ENCODE measurements at places on chromosomes 12 and 14.

DNA sequence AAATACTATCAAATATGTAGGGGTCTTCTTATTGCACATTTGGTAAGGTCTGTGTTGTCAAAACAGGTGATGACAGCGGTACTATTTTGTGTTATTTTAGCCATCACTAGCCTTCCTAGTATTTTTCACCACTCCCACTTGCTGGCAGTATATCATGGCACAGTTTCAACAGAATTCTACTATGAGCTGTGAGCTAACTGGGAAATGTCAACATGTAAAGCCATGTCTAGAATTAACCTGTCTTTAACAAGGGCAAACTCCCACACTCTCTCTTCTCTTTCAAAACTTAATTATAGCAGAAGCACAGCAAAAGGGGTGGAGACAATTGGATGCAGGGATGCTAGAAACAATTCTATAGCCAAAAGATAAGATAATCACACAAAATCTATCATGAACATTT is 253.4 kb downstream of the PAX9 start:
- H3K36me3 ChIP-seq, result no peaks in the 10 kb centered on the region
- H3K27ac ChIP-seq, result no peak overlapping the region
- H3K27me3 ChIP-seq, result no peaks in the 10 kb centered on the region
- H3K4me1 ChIP-seq, result peaks cover 10% of the 10 kb centered on the region
- H3K4me3 ChIP-seq, result no peak overlapping the region

GRCh38 chr12:31815096-31815495 is 86.3 kb upstream of the AMN1 start:
- no peaks in the 10 kb centered on the region for H3K4me1 ChIP-seq
- H3K27me3 ChIP-seq, result no peaks in the 10 kb centered on the region
- DNase-seq, result no peak
- H3K27ac ChIP-seq, result no peak overlapping the region
- no peaks in the 10 kb centered on the region for H3K36me3 ChIP-seq

DNA sequence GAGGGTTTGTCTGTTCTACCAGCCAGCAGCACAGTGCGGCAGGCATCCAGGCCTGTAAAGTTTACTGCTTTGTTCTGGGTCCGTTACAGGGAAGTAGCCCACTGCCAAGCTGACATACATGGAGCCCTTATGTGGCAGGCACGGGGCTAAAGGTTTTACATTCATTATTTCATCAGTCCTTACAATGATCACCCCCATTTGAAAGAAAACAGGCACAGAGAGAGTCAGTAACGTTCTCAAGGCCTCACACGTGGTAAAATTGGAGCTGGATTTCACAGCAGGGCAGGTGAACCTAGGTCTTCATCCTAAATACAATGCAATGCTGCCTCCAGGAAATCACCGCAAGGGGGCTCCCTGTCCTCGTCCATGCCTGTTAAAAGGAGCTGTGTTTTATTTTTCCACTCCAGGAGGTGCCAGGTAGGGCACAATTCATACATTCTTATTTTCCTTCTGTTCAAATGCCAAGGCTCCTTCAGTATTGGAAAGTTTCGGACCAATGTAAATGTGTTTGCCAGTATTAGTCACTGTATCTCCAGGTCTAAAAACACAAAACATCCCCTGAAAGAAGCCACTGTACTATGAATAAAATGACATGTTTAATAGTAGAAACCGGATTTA is 172.2 kb upstream of the GZMB start:
- no peak overlapping the region for H3K27ac ChIP-seq
- no peaks in the 10 kb centered on the region for H3K36me3 ChIP-seq
- peaks cover 4% of the 10 kb centered on the region for H3K4me1 ChIP-seq
- H3K27me3 ChIP-seq, result no peaks in the 10 kb centered on the region

GRCh38 chr12:709455-710020 is 42.8 kb upstream of the WNK1 start:
- H3K27me3 ChIP-seq, result no peaks in the 10 kb centered on the region
- no peak overlapping the region for H3K27ac ChIP-seq
- DNase-seq, result no peak
- no peaks in the 10 kb centered on the region for H3K36me3 ChIP-seq
- no peak overlapping the region for H3K4me3 ChIP-seq

DNA sequence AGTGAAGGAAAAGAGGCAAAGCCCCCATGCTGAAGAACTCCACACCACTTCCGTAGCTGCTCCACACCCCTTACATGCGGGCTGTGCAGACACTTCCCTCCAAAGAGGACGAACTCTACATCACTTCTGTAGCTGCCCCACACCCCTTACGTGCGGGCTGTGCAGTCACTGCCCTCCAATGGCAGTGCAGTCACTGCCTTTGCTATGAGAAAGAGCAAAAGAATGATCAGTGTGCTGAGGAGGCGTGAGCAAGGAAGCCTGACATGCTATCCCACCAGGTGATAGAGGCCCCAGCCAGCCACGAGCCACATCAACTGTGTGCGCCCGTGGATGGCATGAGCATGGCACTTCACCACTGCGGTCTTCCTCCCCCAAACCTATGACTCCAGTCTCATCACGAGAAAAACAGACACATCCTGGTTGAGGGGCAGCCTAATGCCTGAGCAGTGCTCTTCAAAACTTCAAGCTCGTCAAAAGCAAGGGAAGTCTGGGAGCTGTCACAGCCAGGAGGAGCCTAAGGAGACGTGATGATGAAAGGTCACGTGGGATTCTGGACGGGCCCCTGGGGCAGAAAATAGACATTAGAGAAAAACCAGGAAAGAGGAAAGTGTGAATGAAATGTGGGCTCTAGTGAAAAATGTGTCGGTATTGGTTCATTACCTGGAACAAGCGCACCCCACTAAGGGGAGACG is 60.8 kb upstream of the C14orf180 start:
- DNase-seq, result no peak
- H3K4me1 ChIP-seq, result no peaks in the 10 kb centered on the region
- no peak overlapping the region for H3K27ac ChIP-seq

- H3K27ac ChIP-seq, result no peak overlapping the region
- H3K27me3 ChIP-seq, result peaks cover 11% of the 10 kb centered on the region
- H3K4me3 ChIP-seq, result no peak overlapping the region
- no peaks in the 10 kb centered on the region for H3K36me3 ChIP-seq
- H3K4me1 ChIP-seq, result peaks cover 8% of the 10 kb centered on the region
Observed at GRCh38 chr12:105724641-105725040, 394.1 kb downstream of the C12orf75 start.

GRCh38 chr14:37034410-37035285 is 137.8 kb downstream of the SLC25A21 start:
- H3K4me1 ChIP-seq, result no peaks in the 10 kb centered on the region
- DNase-seq, result no peak
- H3K27ac ChIP-seq, result no peak overlapping the region

DNA sequence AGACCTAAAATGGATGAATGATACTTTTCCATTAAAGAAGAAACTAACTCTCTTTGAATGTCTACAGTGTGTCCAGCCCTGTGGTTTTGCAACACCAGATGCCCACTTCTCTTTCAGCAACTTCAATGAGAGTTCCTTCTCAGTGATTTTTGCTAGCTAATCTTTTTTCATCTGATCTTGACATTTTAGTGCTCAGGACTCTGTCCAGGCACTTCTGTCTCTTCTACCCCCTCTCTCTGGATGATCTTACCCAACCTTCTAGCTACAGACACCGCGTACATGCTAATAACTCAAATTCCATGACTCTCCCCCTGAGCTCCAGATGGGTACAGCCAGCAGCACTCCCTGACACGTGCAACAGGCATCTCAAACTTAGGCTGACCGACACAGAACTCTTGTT is 161.1 kb upstream of the FOXN3 start:
- no peaks in the 10 kb centered on the region for H3K27me3 ChIP-seq
- H3K36me3 ChIP-seq, result no peaks in the 10 kb centered on the region
- H3K27ac ChIP-seq, result peak overlapping the region; percentile 9
- H3K4me3 ChIP-seq, result no peak overlapping the region

- no peak for DNase-seq
- no peaks in the 10 kb centered on the region for H3K27me3 ChIP-seq
- no peak overlapping the region for H3K4me3 ChIP-seq
- H3K27ac ChIP-seq, result no peak overlapping the region
Observed at GRCh38 chr14:29310210-29310609, 543.6 kb downstream of the FOXG1 start.

GRCh38 chr14:64244279-64244678 is 49.9 kb downstream of the ESR2 start:
- DNase-seq, result no peak
- peaks cover 29% of the 10 kb centered on the region for H3K4me1 ChIP-seq
- H3K27me3 ChIP-seq, result no peaks in the 10 kb centered on the region
- no peak overlapping the region for H3K27ac ChIP-seq
- no peak overlapping the region for H3K4me3 ChIP-seq
- no peaks in the 10 kb centered on the region for H3K36me3 ChIP-seq

GRCh38 chr12:55673638-55674037 is 34.1 kb downstream of the ITGA7 start:
- no peak overlapping the region for H3K4me3 ChIP-seq
- no peaks in the 10 kb centered on the region for H3K36me3 ChIP-seq

- DNase-seq, result no peak
- H3K27ac ChIP-seq, result no peak overlapping the region
- no peaks in the 10 kb centered on the region for H3K27me3 ChIP-seq
- H3K36me3 ChIP-seq, result no peaks in the 10 kb centered on the region
- no peaks in the 10 kb centered on the region for H3K4me1 ChIP-seq
Observed at GRCh38 chr14:105980224-105980623, 453.8 kb downstream of the TMEM121 start.

GRCh38 chr12:58326534-58326933 is 385.2 kb downstream of the ATP23 start:
- H3K27me3 ChIP-seq, result no peaks in the 10 kb centered on the region
- H3K36me3 ChIP-seq, result no peaks in the 10 kb centered on the region

- no peaks in the 10 kb centered on the region for H3K27me3 ChIP-seq
- no peak overlapping the region for H3K27ac ChIP-seq
- no peaks in the 10 kb centered on the region for H3K4me1 ChIP-seq
- no peak for DNase-seq
Observed at GRCh38 chr12:19052689-19053088, 76.8 kb upstream of the PLEKHA5 start.

GRCh38 chr14:58690801-58691516 is 53.2 kb downstream of the DACT1 start:
- no peak overlapping the region for H3K4me3 ChIP-seq
- H3K27ac ChIP-seq, result no peak overlapping the region
- H3K36me3 ChIP-seq, result no peaks in the 10 kb centered on the region
- H3K4me1 ChIP-seq, result no peaks in the 10 kb centered on the region
- no peaks in the 10 kb centered on the region for H3K27me3 ChIP-seq

GRCh38 chr12:89529738-89530137 is 3.9 kb upstream of the POC1B start:
- H3K27me3 ChIP-seq, result no peaks in the 10 kb centered on the region
- no peak for DNase-seq
- H3K27ac ChIP-seq, result no peak overlapping the region
- no peaks in the 10 kb centered on the region for H3K36me3 ChIP-seq
- no peak overlapping the region for H3K4me3 ChIP-seq
- peaks cover 3% of the 10 kb centered on the region for H3K4me1 ChIP-seq

DNA sequence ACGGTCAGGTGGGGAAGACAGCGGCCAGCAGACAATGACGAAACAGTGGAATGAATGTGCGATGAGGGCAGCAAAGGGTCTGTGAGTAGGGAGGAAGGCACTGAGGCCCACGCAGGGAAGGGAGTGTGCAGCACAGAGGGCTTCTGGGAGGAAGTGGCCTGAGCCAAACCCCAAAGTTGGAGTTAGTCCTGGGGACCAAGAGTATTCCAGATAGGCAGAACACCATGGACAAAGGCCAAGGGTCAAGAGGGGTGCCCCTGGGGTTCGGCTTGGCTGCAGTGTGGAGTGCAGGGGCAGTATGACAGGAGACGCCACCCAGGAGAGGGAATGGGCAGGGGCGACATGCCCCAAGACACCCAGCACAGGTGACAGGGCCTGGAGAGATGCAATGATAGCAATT is 58.8 kb downstream of the CHGA start:
- no peaks in the 10 kb centered on the region for H3K27me3 ChIP-seq
- H3K36me3 ChIP-seq, result peaks cover 37% of the 10 kb centered on the region
- H3K4me3 ChIP-seq, result no peak overlapping the region

DNA sequence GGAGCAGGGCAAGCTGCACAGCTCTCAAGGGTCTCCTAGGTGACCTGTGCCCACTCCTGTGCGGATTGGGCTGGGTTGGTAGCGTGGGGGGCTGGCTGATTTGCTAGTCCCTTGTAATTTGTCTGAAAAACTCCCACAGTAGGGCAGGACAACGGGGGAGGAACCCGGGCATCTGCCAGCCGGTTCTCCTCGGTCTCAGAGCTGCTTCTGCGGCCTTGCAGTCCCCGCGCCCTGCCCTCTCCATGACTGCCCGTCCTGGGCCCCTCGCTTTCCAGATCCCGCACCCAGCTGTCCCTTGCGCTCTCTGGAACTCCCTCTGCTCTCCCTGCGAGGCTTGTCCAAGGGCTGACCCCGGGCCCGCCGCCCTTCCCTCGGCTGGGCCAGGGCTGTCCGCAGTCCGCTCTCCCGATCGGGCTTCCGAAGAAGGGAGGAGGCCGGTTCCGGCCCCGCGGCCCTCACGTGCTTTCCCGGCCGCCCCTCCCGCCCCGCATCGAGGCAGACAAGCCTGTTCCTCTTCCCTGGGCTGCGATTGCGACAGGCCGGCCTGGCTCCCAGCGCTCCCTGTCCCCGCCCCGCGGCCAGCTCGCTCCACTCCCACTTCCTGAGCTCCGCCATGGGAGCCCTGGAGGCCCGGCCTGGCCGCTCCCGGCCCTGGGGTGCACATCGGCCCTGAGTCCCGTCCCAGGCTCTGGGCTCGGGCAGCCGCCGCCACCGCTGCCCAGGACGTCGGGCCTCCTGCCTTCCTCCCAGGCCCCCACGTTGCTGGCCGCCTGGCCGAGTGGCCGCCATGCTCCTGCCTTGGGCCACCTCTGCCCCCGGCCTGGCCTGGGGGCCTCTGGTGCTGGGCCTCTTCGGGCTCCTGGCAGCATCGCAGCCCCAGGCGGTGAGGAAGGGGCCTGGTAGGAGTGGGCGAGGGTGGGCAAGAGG is at the start of gene LTBR:
Gene LTBR, plus strand, starts transcription at position 591 of the 927 bp plus-strand sequence. Its CDS starts 197 bp downstream, at position 788.
- peak within 1 kb of the TSS; percentile 90 for H3K4me3 ChIP-seq
- H3K4me1 ChIP-seq, result peaks cover 87% of the 10 kb centered on the region
- no peaks in the 10 kb centered on the region for H3K27me3 ChIP-seq

DNA sequence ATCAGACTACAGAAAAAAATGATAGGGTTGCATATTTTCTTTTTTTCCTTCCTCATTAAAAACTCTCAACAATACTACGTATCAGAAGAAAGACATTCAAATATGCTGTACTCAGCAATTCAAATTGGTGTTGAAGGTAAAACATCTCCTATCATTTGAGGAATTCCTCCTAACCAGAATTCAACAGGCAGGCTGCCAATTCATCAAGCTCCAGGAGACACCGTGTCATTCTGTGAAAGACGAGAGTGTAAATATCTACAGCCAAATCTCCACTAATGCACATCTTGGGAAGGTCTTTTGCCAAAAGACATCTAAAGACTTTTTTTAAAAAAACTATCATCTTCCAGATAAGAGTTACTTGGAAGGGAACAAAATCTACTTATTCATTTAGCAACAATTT is 26.6 kb downstream of the NT5DC3 start:
- H3K4me1 ChIP-seq, result no peaks in the 10 kb centered on the region
- no peaks in the 10 kb centered on the region for H3K36me3 ChIP-seq
- no peak overlapping the region for H3K27ac ChIP-seq
- no peak overlapping the region for H3K4me3 ChIP-seq
- no peaks in the 10 kb centered on the region for H3K27me3 ChIP-seq
- no peak for DNase-seq

GRCh38 chr12:124013073-124013472 is 40.1 kb downstream of the ZNF664 start:
- no peak overlapping the region for H3K4me3 ChIP-seq
- H3K4me1 ChIP-seq, result no peaks in the 10 kb centered on the region
- H3K27ac ChIP-seq, result no peak overlapping the region
- DNase-seq, result no peak
- no peaks in the 10 kb centered on the region for H3K27me3 ChIP-seq

- no peak overlapping the region for H3K27ac ChIP-seq
- no peak overlapping the region for H3K4me3 ChIP-seq
- H3K27me3 ChIP-seq, result no peaks in the 10 kb centered on the region
- no peaks in the 10 kb centered on the region for H3K36me3 ChIP-seq
- H3K4me1 ChIP-seq, result no peaks in the 10 kb centered on the region
Observed at GRCh38 chr12:52314511-52314910, 6.7 kb downstream of the KRT83 start.

Data from esophagus squamous epithelium (tissue), 5 donors.